Activated naive CD4-positive, alpha-beta T cell (primary cell): ENCODE measurements at places on chromosomes 4 and X.

DNA sequence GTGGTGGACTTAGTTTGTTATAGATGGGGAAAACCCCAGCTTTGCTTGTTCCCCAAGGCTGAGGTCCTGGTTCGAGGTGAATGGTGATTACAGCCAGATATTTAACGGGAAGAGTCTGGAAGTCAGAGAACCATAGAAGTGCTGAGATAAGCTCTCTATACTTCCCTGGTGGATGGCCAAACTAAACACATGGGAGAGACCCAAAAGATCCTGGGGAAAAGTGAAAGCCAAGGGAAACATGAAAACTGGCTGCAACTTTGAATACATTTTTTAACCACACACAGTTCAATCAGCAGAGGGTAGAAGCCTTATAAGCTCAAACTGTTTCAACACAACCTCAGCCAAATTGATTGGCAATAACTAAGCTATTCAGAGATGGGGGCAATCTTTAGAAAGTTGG is 29.3 kb upstream of the SRPX start:
- DNase-seq = no peak

GRCh38 chr4:178316211-178316610 is 874.0 kb upstream of the AGA start:
- DNase-seq = no peak

GRCh38 chr4:6914448-6914847 is 4.8 kb downstream of the TBC1D14 start:
- DNase-seq = no peak

- no peak for DNase-seq
Measured at GRCh38 chr4:57168982-57169381, 58.8 kb upstream of the IGFBP7 start.

- DNase-seq = no peak
Measured at GRCh38 chr4:7383266-7383665, 51.5 kb downstream of the PSAPL1 start.

DNA sequence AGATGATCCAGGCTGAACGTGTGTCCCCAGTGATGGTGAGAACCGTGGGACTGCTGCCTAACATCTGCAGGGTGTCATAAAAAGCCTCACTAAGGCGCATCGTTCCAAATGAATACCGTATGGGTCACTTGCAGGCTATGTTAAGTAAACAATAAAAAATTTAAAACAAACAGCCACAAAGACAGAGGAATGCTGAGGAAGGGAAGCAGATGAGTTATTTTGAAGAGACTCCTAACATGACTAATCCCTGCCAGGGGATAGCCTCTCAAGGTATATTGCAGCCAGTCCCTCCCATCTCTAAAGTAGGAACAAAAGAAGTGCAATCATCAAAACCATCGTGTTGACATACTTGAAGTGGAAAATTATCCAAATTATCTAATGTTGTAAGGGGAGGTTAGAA is 83.8 kb downstream of the UNC5C start:
- no peak for DNase-seq

GRCh38 chrX:2697306-2697705 is 6.2 kb downstream of the CD99 start:
- DNase-seq = no peak

DNA sequence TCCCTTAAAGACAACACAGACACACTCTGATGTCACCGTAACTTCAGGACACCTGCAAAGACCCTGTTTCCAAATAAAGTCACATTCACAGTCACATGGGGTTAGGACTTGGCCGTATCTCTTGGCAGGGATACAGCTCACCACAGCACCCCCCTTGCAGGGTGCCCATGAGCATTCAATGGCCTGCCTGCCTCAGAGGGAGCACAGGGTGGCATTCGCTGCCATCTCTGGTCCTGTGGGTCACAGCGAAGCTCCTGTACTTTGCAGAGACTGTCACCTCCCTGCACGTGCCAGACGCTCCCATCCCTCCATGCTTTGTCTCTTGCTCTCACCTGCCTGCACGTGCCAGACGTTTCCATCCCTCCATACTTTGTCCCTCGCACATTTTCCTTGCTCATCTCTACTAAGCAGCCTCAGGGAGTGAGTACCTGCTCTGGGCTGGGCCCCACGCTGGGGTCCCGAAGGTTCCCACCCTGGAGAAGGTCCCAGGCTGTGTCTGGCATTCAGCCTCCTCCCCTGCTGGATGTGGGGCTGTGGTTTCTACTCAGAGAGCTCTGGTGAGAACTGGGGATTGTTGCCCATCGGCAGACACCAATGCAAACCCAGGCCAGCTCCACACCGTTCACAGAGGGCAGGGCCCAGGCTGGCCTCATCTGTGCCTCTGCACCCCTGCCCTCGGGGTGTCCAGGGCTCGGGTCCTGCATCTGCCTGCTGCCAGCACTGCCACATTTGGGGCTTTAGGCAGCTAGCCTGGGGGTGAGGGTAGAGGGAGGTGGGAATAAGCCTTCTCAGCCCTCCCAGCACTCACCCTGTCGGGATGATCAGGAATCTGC is 15.8 kb downstream of the HTRA3 start:
- no peak for DNase-seq

- no peak for DNase-seq
Measured at GRCh38 chr4:147616849-147617172, 386 bp upstream of the TMEM184C start.

DNA sequence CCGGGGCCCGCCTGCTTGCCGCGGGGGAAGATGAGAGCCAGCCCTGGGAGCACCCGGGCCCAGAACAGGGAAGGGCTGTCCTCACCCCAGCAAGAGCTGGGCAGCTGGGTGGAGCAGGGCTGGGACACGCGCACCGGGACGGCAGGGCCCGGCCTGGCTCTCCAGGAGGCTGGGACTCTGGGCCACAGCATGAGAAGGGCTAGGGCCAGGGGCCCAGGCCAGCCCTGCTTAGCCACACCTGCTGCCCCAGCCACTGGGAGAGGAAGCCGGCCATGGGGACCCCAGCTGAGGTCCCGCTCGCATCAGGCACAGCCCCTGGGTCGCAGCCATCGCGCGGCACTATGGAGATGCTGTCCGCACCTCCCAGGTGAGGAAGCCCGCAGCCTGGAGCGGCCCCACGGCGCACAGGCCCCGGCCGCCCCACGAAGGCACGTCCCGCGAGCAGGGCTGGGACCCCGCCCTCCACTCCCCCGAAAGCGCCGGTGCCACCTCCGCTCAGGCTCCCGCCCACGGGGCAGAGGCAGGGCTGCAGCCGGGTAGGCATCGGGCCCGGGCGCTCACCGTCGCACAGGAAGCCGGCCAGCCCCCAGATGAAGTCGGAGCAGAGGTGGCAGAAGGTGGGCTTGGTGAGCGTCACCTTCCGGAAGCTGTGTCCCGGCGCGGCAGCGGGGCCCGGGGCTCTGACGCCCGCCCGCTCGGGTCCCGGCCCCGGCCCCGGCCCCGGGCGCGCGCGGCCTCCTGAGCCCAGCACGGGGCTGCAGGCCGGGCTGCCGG is 531 bp downstream of the DGKQ start:
- DNase-seq = no peak

DNA sequence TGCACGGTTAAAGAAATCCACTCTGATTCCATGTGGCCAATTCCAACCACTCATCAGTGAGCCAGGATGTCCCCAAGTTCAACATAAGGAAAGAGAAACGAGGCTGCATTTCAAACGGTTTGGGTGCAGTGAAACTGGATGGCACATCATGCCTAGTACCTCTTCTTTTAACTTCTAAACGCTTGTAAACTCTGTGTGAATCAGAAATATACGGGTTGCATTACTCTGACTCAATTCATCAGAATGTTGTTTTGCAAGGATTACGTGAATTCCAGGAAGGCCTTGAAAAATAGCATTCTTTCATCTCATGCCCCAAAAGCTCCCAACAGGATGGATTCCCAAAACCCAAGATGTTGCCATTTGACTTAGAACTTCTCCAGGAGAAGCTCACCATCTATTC is 270.4 kb downstream of the LDB2 start:
- no peak for DNase-seq
